ENCODE measurements at places on chromosomes 5 and 9.

DNA sequence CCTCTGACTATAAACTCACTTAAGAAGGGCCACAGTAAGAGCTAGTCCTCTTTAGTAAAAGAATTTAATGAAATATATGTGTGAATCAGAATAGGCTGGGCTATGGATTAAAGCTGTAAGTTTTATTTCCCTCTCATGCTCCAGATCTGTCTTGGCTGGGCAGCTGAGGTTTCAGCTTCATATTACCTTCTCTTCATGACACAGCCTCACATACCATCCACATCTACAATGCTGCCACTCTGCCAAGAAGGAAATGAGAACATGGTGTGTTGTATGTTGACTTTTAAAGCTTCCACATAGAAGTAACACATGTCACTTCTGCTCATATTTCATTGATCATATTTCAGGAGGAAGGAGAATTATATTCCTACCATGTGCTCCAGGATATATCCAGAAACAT, 776.0 kb upstream of the ACO1 start:
- peak; percentile 63 for DNase-seq

DNA sequence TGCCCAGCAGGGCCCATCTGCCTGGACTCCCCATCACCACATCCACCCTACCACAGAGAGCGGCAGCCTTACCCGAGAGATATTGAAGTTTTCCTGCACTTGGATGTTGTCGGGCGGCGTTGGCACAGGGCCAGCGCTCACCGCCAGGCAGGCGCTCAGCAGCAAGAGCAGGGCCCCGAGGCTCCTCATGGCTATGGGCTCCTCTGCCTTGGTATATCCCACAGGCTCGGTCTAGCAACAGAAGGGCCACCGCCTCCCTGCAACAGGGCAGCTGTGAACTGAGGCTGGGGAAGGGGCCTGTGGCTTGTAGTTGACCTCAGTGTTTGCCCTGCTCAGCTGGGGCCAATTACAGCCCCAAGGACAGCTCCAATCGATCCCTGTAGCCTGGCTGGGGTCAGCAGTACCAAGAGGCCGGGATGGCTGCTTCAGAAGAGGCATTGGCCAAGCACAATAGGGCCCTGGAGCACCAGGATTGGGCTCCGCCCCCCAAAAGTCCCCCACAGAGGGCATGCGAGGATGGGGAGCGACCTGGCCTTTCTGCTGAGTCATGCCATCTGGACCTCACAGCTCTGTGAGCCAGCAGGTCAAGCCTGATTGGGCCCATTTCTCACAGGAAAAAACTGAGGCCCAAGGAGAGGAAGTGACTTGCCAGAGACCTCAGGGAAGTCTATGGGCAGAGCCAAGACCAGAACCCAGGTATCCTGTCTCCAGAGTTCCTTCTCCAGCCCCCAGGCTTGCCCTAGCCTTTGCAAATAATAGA, at the start of gene AMBP:
Gene AMBP (minus strand): TSS at position 280 of the 760 bp plus-strand sequence. CDS start 91 bp downstream, at position 189.
- DNase-seq: peak; percentile 14

GRCh38 chr5:1330847-1331831, 13.8 kb downstream of the CLPTM1L start:
- DNase-seq: no peak

DNA sequence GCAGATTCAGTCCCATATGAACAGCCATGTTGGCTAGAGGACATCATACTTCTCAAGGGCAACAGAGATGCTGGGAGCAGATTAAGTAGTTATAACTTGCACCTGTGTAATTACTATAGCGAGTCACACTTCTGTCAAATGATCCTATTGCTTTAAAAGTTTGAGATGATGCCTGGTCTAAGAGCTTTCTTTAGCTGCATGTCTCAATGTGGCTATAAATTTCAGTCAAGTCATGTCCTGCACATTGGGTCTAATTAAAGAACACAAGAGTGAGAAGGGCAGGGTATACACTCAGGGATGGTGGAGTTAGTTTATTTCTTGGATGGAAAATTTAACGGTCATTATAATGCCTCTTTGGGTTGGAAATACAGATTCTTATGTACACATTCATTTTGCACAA, 557.3 kb downstream of the RAB3C start:
- no peak for DNase-seq

DNA sequence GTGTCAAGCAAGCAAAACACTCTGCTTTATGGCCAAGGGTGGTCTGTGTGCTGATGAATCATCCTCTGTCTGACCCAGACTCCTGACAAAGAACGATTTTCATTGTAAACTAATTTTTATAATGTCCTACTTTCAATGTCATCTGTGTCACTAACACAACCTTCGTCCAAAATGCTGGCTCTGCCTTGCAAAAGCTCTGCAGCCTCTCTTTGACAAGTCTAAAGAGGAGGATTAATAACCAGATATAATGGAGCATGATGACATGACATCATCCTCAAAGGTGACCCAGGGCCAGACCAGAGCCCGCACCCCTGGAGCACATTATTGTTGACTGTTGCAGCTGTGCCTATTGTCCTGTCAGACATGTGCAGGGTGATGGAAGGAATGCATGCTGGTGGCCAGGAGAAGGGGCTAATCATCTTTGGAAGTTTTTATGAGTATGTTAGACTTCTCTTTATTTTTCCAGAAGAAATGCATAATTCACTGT, 589.4 kb downstream of the NR2F1-AS1 start:
- DNase-seq: no peak

- DNase-seq: no peak
These were observed 37.2 kb upstream of the SLC9A3 start for GRCh38 chr5:561408-561807.

DNA sequence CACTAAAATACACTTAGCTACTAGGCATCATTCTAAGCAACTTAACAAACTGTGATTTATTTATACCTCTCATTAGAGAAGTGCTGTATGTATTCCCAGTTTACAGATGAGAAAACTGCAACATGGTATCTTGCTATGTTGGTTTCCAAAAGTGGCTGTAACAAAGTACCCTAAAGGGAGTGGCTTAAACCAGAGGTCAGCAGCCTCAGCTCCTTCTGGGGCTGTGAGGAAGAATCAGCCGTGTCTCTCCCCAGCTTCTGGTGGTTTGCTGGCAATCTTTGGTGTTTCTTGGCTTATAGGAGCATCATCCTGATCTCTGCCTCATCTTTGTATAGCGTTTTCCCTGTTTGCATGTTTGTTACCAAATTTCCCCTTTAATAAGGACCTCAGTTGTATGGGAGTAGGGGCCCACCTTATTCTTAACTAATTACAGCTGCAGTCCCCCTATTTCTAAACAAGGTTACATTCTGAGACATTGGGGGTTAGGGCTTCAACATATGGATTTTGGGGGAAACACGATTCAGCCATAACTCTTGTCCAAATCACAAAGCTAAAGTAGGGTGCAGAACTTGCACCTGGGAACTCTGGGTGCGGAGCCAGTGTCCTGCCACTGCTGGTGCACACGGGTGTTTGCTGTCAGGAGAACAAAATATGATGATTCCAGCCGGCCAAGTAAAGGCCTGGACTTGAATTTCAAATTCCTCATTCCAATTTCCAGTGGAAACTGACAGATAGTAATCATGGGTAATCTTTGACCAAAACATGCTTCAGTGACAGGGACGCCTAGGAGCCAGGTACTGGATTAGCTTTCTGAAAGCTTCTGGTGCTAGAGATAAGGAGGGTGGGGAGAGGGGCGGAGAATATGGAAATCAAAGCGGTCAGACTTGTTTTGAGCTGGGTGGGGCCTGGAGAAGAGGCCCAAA, 43.3 kb downstream of the RAI14 start:
- DNase-seq: no peak

GRCh38 chr5:174204535-174205313, 159.2 kb downstream of the NSG2 start:
- DNase-seq: no peak

DNA sequence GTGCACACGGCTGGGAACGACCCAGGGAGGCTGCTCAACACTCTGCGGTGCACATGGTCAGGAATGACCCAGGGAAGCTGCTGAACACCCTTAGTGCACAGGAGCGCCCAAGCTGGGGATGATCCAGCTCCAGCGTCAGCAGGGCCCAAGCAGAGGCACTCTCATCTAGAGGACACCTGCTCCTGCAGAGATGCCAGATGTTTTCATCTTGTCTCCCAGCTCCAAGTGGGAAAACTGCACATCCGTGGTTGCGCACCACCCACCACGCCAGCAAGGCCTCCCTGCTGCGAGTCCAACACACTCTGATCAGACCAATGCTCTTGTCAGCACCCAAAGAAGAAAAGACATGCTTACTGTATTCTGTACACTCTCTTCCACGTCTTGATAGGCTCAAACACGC, 34.1 kb downstream of the UBE2QL1 start:
- no peak for DNase-seq

DNA sequence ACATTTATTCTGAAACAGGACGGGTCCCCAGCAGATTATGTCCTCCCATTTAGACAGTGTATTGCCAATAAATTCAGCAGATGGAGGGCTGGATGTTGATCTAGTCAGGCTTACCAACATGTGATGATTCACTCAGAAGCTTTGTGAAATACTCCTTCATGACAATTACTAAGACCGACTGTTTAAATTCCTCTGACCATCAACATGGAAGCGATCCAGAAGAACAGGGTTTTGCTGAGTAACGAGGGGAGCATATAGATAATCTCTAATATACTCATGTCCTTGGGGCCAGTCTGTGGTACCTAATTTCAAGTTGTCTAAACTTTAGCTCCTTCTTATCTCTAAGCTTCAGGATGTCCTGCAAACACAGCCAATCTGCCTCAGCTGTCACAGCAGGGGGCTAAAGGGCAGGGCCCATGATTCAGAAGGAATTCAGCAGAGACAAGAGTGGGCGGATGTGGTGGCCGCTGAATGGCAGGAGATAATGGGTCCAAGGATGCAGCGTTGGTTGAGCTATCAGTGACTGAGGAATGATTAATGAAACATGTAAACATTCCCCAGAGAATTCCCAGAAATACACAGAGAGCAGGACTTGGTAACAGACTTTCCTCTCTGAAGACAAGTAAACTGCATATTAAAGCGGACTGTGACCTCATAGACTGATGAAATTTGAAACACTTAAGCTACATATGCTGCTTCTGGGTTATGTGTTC, 109.4 kb downstream of the ANKRD55 start:
- DNase-seq: peak; percentile 100

DNA sequence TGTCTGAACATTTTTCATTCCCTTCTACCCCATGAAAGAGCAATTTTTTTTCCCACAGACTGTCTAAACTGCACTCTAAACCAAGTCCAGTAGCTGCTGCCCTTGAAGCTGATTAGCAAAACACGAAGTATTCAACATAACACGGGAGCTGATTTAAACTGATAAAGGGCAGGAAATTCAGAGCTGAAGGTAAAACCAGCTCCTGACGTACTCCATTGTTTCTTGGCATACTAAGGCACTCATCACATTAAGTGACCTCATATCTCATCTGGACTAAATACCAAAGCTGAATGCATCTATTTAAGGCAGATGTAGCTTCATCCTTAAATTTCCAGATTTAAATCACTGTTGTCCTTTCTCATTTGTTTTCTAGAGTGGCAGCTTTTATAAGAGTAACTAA, 12.0 kb downstream of the GDF9 start:
- no peak for DNase-seq

GRCh38 chr5:158147227-158147626, 288.3 kb upstream of the CLINT1 start:
- no peak for DNase-seq

DNA sequence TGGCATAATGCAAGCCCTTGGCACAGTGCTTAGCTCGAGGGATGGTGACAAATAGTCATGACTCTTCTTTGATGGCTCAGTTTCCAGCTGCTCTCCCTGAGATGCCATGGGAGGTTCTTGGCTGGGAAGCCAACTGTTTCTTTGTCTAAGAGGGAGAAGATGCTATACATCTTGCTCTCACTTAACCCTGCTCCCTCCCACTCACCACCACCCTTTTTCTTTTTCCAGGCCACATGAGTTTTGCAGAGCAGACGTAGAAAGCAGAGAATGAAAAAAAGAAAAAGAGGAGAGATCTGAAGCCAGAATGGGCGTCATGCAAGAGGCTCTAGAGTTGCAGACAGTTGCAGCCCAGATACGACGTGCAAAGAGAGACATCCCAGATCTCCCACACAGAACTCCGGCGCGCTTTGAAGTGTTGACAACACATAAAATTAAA, 160.5 kb downstream of the FGF18 start:
- no peak for DNase-seq

DNA sequence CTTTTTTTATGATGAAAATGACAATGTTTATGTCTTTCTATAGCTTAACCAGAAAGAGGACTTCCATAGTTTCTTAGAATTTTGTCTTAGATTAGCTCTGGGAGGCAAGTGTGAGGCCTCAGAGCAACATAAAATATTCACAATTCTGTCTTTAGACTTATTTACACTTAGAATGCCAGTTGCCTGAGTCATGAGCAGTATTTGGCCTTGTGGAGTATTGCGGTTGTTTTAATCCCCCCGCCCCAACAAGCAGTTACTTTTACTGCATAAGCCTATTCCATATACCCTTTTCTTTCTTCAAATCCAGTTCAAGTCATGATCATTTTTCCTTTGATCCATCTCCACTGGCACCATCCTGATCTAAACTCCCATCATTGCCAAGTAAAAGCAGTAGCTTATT, 198.0 kb upstream of the EGFLAM start:
- peak; percentile 69 for DNase-seq

GRCh38 chr5:171945066-171945465, 61.4 kb downstream of the FBXW11 start:
- DNase-seq: no peak

- DNase-seq: no peak
These were observed 159.4 kb upstream of the S1PR3 start for GRCh38 chr9:88831713-88832407.

- no peak for DNase-seq
These were observed 34.7 kb downstream of the PAEP start for GRCh38 chr9:135596211-135596610.

DNA sequence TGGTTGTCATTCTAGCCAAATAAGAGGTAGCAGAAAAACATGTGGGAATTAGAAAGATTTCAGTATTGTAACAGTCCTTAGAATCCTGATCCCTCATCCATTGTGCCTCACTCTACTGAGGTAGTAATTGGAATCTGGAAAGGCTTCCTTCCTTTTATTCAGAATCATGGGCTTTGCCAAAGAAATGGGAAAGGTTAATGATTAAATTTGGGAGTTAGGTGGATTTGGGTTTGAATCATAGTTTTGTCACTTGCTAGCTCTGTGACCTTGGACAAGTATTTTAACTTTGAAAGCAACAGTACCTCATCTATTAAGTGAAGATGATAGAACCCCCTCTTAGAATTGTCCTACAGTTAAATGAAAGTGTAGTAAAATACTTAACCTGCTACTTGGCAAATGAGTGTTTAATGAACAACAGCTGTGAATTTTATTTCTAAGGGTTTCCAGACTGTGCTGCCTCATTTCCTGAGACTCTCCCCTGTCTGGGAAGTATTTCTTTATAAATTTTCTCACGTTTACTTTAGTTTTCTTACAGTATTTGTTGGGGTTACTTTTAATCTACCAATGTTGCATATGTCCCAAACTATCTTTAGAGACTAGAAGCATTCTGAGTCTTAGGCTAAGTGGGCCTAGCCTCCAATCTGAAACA, 11.7 kb downstream of the SPDL1 start:
- no peak for DNase-seq

- DNase-seq: no peak
These were observed 25.7 kb downstream of the NPR3 start for GRCh38 chr5:32736842-32737241.

DNA sequence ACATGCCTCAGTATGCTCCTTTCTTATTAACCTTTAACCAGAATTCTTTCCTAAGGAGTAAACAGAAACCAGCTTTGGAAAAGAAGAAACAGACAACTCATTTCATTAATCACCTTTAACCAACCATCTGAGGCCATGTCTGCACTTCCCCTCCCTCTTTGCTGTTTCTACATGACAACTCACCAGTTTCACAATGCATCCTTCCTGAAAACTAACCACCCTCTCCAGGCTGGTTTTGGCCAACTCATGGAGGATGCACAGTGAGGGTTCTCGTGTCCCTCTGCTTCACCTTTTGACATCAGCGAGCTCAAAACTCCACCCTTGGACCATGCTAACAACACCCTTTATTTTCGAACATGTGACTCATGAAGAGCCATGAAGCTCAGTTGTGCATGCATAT, 244.1 kb downstream of the ELAVL2 start:
- peak; percentile 74 for DNase-seq

Measured in HT1080 (cell line).